ENCODE measurements at places on chromosomes 16 and 17. TPM values are rescaled to one million over a fixed set of nuclear protein-coding genes. Genes with fewer than 3 reads are reported as not detected.

The EFCAB5 gene
- total RNA-seq = 0.28 TPM

The KRTAP9-6 gene
- not detected for total RNA-seq

The FBF1 gene
- total RNA-seq = 12.6 TPM

The CCL8 gene
- total RNA-seq = not detected

The CXCL16 gene
- total RNA-seq = 17.1 TPM
